ENCODE measurements at places on chromosomes 12 and 14. TPM values are rescaled to one million over a fixed set of nuclear protein-coding genes. Genes with fewer than 3 reads are reported as not detected.
A peak's percentile ranks its signal among the peaks of the same experiment; 100 is the strongest.

The ZNF605 gene
- 18.3 TPM for total RNA-seq

The MMP14 gene
- 258 TPM for total RNA-seq

The NTF3 gene
- 1.3 TPM for total RNA-seq

The KLHL33 gene
- 0.18 TPM for total RNA-seq

The ARHGEF40 gene
- 71.9 TPM for total RNA-seq

The KCNA5 gene
- not detected for total RNA-seq

The OR4Q3 gene
- not detected for total RNA-seq

The KRT81 gene
- total RNA-seq: not detected

The INHBC gene
- not detected for total RNA-seq

The UBE3B gene
- total RNA-seq: 28.1 TPM

The BRAP gene
- total RNA-seq: 28.5 TPM

The SLC38A4 gene
- 4.6 TPM for total RNA-seq

GRCh38 chr14:31921721-31922120, 155.4 kb upstream of the ARHGAP5 start:
- no peak for DNase-seq

DNA sequence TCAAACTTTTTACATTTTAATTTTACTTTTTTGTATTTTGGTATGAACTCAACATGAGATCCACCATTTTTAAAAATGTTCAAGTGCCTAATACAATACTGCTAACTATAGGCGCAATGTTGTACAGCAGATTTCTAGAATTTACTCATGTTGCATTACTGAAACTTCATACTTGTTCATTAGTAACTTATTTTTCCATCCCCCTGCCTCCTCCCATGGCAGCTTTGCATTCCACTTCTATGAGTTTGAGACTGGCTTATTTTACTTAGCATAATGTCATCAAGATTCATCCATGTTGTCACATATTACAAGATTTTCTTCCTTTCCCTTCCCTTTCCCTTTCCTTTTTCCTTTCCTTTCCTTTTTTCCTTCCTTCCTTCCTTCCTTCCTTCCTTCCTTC, 825.9 kb downstream of the SLC16A7 start:
- DNase-seq: no peak

DNA sequence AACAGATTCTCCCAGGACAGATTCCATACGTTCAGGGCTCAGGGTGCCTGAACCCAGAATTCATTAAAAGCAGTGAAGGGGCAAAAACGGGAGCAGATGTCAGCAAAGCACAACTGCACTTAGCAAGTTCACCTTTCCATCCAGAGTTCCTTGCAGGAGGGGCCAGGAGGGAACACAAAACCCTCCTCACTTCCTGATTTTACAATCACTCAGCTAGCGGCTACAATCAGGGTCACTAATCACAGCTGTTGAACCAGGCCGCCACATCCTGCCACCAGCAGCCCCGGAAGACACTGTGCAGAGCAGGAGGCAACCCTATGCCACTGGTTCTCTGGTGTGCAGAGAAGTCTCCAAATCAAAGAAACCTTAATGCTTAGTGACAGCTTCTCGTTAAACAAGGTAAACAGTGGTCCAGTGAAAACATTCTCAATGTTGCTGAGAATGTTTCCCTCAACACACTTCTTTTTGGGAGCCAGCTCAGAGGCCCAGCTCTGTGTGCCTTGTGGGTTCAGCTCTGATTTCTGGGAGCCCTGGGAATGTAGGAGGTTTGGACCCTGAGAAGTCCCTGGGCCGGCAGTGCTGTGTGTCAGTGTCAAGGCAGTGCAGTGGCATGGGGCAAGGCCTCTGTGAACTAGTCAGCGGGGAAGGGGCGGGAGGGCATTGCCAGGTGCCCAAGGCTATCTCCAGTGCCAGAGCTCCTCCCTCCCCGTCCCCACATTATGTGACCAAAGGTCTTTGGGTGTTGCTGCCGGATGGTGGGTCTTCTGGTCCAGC, 54.5 kb downstream of the VCPKMT start:
- peak; percentile 16 for DNase-seq

- DNase-seq: no peak
Observed at GRCh38 chr14:101188571-101188915, 285.0 kb upstream of the RTL1 start.

DNA sequence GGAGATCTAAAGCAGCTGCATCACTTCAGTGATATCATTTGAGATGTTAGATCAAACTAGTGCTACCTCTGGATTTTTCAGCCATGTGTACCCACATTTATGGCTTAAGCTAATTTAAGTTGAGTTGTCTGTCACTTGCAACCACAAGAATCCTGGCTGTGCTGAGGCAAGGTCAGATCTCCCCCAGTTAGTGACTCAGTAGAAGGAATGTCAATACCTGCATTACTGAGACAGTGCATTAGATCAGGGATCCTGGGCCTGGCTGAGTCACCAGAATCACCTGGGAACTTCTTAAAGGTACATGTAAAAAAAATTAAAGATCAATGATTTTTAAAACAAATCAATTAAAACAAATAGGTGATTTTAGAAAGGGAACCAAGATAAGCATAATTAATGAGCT, 84.6 kb upstream of the GRIN2B start:
- no peak for DNase-seq

- no peak for DNase-seq
Observed at GRCh38 chr14:35337269-35338255, 45.4 kb downstream of the PSMA6 start.

DNA sequence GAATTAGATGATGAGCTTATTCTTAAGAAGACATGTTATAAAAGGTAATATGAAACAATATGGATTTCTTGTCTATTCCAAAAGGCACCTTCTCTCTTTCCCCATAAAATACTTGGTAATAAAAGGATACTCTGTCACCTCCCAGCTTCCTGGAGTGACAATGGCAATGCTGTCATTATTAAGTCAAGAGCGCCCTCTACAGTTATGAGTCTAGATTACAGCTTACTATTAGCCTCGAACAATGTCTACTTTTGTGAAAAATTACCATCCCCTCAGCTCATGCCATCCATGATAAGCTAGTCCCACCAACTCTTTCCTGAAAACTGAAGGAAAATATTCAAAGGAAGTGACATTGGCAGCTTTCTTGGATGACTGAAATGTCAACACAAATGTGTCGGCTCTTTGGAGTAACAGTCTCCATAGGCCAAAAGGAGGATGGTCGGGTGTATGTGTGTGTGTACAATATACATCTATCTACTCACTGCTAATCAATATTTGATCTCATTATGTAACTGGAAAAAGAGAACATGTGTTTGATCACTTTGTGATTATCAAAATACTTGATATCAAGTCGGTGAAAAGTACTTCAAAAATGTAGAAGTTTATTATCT, 48.7 kb upstream of the CDKN3 start:
- DNase-seq: peak; percentile 66

DNA sequence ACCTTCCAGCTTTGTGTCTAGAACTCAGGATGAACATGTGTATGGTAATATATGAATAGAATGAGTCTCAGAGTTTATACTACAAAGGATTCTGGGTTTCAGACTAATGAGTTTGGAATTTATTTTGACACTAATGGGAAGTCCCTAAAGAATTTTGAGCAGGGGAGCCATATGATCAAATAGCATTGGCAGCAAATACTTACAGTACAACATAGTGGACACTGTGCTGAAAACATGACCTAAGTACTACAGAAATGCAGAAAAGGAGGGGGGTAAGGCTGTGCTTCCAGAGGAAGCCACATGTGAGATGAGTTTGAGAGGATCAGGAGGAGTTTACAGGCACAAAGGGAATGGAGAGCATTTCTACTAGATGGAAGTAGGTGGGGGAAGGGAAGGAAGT, 225.8 kb downstream of the C12orf42 start:
- no peak for DNase-seq

DNA sequence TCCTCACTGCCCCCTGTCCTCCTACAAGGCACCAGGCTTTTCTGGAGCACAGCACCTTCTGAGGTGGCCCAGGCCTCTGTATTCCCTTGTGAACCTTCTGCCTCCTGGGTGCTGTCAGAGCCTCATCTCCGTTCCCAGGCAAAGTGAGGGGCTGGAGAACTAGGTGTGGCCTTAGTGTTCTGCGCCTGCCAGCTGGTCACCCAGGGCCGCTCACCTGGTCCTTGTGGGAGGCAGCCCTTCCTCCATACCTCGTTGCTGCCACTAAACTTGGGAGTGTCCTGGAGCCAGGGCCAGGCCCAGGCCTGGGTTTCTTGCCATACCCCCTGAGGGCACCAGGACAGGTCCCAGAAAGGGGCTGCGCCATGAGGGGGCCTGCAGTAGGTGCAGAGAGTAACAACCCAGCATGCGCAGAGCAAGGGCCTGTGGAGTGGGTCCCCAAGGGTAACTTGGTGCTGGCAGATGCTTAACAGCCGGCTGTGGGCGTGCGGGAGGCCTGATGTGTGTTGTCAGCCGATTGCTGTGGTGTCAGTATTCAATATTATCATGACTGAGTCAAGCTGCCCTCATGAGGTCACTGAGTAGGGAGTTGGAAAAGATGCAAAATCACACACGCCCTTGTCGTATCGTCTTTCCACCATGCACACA, 17.1 kb downstream of the OTUB2 start:
- peak; percentile 56 for DNase-seq

- peak; percentile 37 for DNase-seq
Observed at GRCh38 chr12:22334410-22335100, at the start of gene ST8SIA1. ST8SIA1 (minus strand) TSS chr12:22334707; CDS start chr12:22334232, 475 bp downstream.

GRCh38 chr12:62785941-62786559, 148.9 kb downstream of the PPM1H start:
- peak; percentile 94 for DNase-seq

DNA sequence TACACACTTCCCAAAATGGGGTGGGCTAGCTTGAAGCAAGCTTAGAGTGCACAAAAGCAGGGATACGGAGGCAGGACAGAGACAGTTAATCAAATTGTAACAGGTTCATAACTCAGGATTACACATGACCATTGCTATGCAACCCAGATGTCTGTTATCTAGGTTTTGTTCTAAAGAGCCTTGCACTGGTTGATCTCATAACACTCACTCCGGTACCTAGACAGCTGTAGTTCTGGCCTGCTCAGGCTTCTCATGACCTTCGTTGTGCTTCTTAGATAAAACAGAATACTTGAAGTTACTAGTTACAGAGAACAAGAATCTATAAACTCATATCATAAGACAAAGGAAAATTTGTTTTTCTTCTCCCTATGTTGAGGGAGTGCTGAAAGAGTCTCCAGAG, 983.4 kb downstream of the TMEM121 start:
- no peak for DNase-seq

GRCh38 chr12:95608252-95609033, 57.2 kb upstream of the USP44 start:
- DNase-seq: peak; percentile 92

DNA sequence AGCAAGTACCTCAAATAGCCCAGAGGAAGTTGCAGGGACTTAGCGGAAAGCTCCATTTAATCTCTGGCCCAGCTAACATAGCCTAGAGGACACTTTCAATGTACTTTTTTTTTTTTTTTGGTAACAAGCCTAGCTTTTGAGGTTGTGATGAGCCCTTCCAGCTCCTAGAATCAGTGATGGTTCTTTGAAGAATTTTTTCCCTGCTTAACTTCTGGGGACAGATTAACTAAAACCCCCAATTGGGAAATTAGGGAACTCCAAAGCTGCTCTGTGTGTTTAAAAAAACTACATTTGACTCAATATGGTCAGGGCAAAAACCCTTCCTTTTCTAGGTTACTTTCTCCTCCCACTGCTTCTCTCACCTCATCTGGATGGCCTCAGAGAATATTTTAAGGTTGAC, 23.9 kb upstream of the ITGA5 start:
- no peak for DNase-seq

DNA sequence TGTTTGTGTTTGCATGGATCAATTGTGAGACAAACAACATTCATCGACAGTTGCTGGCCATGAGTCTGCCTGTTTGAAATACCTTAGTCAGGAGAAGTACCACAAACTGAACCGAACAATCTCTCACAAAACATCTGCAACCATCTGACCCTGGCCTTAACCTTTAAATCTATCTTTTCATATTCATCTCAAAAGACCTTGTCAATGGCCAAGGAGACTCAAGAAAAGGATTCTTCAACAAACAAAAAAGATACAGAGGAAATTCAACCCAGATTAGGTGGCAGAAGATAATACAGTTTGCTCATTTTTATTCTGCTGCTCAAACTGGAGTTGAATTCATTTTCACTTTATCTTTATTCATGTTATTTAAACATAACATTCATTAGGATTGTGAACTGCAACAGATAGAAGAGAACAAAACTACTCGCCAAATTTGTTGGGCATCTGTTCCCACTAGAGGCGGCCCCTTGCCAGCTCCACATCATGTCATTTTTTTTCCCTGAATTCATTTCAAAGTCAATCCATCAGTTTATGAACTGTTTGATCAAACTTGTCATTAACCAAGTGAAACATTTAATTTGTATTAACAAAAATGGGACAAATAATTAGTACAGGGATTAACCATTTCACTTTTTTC, 152.3 kb upstream of the OTX2 start:
- DNase-seq: no peak

GRCh38 chr12:122891661-122892525, 4.0 kb downstream of the VPS37B start:
- no peak for DNase-seq

- peak; percentile 89 for DNase-seq
Observed at GRCh38 chr14:68361231-68361630, 431.6 kb downstream of the ZFP36L1 start.

- no peak for DNase-seq
Observed at GRCh38 chr12:32532951-32533350, 133.6 kb downstream of the FGD4 start.

- no peak for DNase-seq
Observed at GRCh38 chr12:47648056-47648579, 57.7 kb downstream of the RPAP3 start.

- DNase-seq: peak; percentile 33
Observed at GRCh38 chr12:12608557-12608957, 3.1 kb upstream of the CREBL2 start.

- peak; percentile 98 for DNase-seq
Observed at GRCh38 chr14:22689199-22689598, 45.0 kb upstream of the OR6J1 start.

- peak; percentile 88 for DNase-seq
Observed at GRCh38 chr12:95646781-95647190, 95.5 kb upstream of the USP44 start.
